ENCODE measurements at places on chromosomes 7 and 10.
A peak's percentile ranks its signal among the peaks of the same experiment; 100 is the strongest.

DNA sequence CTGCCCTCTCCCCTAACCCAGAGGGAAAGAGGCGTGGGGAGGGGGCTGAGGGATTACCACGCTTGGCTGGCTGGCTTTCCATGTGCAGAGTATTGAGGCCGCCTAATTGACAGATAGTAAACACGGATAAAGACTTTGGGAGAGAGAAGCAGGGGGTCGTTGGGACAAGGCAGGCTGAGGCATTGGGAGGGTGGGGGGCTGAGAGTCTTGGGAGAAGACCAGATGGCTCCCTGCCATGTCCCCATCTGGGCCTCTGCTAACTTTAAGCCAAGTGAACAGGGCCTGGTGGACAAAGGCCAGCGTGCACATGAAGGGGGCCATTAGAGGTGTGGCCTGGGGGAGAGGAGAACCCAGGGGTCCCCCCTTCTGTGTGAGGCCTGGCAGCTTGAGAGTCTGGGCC, 55.4 kb upstream of the MXI1 start:
- DNase-seq = no peak

- no peak for DNase-seq
Observed at GRCh38 chr10:67782530-67782929, 55.5 kb downstream of the DNAJC12 start.

GRCh38 chr10:127577376-127578258, 28.5 kb downstream of the NPS start:
- no peak for DNase-seq

GRCh38 chr7:44849885-44850544, 2.1 kb upstream of the H2AZ2 start:
- no peak for DNase-seq

DNA sequence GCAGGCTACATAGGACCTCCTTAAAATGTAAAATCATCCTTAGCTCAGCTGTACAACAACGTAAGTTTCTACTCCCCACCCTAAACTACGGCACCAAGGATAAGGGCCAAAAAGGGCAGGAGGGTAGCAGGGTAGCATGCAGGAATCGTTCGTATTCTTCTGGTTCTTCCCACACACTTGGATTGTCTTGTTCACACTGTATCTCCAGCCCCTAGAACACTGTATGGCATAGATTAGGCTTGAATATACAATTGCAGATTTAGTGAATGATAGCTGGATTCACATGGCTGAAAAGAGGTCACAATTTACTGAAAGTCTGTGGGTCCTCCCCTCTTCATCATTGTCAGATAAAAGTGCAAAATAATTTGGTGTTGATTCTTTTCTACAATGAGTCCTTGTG, 28.2 kb upstream of the PRKAR2B start:
- no peak for DNase-seq

- DNase-seq = no peak
Observed at GRCh38 chr10:77648472-77648871, 10.9 kb upstream of the KCNMA1 start.

DNA sequence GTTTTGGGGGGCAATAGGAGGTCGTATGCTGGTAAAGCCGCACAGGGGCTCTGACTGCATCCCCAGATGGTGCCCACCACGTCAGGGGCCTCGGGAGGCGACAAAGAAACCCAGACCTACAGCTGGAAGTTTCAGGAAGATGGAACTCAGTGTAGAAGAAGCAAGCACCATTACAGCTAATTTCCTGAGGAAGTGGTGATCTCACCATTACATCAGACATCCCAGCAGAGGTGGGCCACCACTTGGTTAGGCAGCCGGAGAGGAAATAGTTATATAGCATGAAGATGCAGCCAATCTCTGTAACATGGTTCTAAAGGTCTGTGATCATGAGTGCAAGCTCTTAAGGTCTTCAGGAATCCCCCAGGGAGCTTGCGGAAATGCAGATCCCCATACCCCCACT, 127.3 kb upstream of the PCBD1 start:
- no peak for DNase-seq

DNA sequence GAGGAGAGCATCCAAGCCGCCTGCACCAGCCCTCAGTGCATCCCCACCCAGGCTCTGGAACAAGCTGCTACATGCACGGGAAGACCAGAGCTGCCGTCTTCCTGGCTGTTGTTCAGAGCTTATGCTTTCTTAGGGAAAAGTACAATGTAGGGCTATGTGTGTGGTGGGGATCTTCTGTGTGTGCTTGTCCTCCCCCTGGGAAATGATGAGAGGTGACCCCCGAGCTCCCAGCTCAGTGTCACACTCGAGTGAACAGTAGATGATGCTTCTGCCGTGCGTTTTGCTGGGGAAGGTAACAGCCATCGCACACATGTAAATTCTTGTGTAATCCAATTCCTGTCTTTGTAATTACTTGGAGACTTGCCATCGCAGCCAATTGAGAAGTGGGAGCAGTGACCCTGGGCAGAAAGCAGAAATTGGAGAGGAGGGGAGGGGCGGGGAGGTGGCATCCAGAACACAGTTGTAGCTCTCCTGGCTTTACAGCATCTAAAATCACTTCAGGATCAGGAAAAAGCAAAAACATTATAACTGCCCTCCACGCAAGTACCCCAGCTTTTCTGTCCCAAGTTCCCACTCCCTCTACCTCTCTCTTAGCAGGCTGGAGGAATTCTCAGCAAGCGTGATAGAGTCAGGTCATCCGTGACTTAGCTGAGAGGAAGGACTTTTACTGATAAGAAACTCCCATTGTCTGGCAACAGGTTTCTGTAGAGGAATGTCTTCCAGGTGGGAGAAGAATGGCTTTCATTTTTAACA, 149.6 kb downstream of the TCF7L2 start:
- no peak for DNase-seq

DNA sequence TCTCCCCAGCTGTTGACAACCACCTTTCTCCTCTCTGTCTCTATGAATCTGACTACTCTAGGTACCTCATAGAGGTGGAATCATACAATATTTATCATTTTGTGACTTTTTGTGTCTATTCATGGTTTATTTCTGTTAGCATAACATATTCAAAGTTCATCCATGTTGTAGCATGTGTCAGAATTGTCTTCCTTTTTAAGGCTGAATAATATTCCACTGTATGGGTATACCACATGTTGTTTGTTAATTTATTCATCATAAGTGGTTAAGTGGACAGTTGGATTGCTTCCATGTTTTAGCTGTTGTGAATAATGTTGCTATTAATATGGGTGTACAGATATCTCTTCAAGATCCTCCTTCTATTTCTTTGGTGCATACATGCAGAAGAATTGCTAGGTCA, 69.9 kb upstream of the COMTD1 start:
- DNase-seq = no peak

DNA sequence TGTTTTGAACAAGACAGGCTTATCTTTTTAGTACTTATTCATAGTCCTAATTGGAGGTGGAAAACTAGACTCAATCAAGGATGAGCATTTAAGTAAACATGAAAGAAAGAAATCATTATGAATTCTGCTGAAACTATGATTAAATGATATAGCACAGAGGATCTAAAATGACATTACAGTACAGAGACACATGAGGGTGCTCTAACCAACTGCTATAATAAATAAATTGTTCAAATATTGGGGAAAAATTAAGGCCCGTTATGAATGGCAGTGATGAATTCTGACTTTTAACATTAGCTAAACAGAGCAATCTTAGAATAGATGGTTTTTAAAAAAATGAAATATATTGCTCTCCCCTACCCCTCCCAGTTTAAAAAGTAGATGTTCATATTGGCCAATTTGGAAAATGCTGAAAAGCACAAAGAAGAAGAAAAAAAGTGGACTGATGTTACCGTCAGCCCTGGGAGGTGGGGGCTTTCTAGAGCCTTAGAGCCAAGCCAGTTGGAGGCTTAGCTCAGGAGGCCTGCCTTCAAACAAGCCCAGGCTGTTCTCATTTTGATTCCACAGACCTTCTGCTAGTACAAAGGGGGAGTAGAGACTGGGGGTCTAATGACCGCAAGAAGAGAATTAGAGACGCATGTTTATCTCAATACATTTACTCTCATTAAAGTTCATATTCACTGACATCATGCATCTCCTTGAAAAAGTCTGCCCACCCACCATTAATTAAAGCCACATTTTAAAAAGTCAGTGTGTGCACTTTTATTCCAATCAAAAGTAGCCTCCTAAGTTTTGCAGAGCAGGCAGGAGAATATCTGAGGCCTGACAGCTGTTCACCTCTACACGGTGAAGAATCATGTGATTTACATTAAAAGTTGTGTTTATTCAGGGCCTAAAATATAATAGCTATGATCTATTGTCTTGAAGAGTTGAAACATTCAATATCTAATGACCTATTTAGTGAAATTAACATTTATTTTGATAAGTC, 10.0 kb downstream of the WNT2 start:
- DNase-seq = no peak

GRCh38 chr10:21700474-21700873, 166.4 kb downstream of the MLLT10 start:
- no peak for DNase-seq

DNA sequence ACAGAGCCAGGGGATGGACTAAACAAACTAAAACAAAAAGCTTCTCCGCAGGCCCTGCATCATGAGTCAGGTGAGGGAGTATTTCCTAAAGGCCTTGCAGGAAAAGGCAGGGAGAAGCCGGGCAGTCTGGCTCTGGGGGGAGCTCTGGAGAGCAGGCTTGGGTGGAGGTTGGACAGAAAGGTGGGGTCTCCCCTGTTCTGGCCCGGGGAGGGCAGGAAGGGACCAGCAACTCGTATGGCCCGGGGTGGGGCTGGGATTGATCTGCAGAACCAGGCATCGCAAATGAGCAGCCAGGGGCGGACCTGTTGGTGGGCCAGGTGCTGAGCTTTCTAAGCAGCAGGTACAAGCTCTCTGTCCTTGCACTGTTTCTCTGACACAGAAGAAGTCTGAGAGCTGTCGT, 235.2 kb downstream of the TCERG1L start:
- DNase-seq = no peak

DNA sequence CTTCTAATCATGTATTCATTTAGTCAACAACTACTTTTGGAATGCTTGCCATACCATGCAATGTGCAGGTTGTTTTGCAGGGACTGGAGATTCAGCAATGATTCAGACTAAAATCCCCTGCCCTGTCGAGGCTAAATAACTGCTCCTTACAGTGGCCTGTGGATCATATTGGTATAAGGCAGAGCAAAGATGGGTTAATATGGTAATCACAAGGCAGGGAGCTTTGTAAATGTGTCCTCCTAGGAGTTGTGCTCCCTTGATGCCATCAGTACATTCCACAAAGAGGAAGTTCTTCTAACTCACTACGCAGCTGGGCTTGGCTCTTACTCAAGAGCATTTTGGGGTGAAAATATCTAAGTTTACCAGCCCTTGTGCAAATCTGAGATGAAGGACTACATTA, 614 bp upstream of the IFIT2 start:
- no peak for DNase-seq

DNA sequence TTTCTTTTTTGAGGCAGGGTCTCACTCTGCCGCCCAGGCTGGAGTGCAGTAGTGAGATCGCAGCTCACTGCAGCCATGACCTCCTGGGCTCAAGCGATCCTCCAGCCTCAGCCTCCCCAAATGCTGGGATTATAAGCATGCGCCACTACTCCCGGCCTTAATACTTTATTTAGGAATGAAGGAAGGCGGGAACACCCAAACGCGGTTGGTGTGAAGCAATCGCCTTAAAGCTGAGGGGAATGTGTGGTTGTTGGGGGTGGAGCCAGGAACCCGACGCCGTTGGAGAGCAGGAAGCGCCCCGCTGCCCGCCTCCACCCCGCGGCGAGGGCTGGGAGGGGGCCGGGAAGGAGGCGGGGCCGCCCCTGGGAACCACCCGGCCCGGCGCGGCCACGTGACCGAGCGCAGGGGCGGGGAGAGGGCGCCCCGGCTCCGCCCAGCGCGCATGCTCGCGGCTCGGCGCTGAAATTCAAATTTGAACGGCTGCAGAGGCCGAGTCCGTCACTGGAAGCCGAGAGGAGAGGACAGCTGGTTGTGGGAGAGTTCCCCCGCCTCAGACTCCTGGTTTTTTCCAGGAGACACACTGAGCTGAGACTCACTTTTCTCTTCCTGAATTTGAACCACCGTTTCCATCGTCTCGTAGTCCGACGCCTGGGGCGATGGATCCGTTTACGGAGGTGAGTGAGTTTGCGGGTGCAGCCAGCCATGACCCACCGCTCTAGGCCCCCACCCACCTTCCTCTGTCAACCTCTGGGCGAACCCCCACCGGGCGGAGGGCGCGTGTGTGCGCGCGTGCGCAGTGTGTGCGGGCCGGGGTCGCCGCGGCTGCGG, at the start of gene ANLN:
Gene ANLN (plus strand): TSS at position 492 of the 828 bp plus-strand sequence. CDS start 165 bp downstream, at position 657.
- peak; percentile 65 for DNase-seq

DNA sequence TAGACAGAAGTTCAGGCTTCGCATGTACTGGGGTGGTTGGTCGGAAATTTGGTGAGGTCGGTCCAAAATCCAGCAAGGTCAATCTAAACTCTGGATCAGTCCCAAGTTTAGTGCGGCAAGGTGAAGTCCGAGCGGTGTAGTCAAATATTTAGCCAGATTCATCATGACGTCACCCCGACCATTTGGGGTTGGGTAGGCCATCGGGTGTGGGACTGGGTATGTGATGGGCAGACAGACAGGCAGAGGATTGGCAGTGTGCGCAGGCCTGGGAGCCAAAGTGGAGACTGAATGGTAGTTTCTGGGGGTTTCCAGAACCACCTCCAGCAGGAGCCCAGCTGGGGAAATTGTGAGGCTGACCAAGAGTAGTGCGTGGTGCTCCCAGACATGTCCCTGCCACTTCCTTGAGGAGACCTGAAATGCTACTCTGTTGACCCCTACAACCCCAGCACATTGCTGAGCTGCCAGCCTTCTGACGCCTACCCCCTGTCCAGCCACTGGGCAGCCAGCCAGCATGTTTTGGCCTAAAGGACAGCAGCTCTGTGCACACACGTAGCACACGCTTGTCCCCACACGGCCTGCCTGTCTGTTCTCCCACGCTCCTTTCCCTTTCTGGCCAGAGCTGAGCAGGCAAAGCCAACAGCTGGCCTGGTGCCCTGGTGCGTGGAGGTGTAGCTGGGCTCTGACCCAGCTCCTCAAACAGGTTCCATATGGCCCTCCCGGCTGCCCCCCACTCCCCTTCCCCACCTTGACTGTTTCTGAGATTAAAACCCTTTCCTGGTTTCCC, 55.9 kb downstream of the FAM241B start:
- no peak for DNase-seq

DNA sequence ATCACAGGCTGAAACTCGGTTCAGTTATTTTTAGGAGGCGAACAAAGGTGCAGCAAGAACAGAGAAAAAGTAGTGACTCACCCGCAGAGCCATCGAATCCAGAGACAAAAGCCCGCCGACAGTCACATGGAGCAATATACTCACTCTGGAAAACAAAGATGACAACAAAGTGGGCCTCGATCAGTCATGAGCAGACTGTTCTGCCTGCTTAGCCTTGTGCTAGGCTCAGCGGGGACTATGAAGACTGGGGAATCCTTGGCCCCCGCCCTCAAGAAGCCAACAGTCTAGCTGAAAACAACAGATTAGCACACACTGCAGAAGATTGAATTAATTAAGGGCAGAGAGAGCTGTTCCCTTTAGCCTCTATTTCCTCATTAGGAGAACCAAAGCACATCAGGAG, 30.4 kb downstream of the XPNPEP1 start:
- no peak for DNase-seq

DNA sequence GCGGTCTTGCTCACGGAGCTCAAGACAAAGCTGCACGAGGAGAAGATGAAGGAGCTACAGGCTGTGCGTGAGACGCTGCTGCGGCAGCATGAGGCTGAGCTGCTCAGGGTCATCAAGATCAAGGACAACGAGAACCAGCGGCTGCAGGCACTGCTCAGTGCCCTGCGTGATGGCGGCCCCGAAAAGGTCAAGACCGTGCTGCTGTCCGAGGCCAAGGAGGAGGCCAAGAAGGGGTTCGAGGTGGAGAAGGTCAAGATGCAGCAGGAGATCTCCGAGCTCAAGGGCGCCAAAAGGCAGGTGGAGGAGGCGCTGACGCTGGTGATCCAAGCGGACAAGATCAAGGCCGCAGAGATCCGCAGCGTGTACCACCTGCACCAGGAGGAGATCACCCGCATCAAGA, 51.4 kb downstream of the JAKMIP3 start:
- DNase-seq = no peak

- DNase-seq = no peak
Observed at GRCh38 chr10:49610114-49610457, at the start of gene SLC18A3. TSS of gene SLC18A3 (plus strand) at chr10:49610310. CDS start at chr10:49610741, 431 bp downstream.

Measured in activated CD8-positive, alpha-beta memory T cell treated with anti-CD3 and anti-CD28 coated beads for 4 hours (primary cell).